Hindlimb muscle (tissue), 1 donor: ENCODE measurements at places on chromosomes 7 and 10.

- DNase-seq: no peak
Observed at GRCh38 chr7:100132126-100132525, 5.4 kb downstream of the MBLAC1 start.

- DNase-seq: no peak
Observed at GRCh38 chr7:47715631-47716068, 133.7 kb upstream of the TNS3 start.

DNA sequence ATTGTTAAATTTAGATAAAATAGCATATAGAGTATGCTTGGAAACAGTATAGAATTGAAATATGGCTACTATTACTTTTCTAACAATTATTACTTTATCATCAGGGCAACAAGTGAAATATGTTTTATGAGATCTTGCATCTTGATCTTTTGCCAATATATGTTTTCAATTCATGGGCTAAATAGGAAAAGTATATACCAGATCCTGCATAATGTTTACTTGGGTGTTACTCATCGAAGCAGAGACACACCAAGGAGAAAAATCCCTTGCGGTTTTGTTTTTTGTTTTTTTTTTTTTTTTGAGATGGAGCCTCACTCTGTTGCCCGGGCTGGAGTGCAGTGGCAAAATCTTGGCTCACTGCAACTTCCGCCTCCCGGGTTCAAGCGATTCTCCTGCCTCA is 541.4 kb downstream of the SUGCT start:
- no peak for DNase-seq

DNA sequence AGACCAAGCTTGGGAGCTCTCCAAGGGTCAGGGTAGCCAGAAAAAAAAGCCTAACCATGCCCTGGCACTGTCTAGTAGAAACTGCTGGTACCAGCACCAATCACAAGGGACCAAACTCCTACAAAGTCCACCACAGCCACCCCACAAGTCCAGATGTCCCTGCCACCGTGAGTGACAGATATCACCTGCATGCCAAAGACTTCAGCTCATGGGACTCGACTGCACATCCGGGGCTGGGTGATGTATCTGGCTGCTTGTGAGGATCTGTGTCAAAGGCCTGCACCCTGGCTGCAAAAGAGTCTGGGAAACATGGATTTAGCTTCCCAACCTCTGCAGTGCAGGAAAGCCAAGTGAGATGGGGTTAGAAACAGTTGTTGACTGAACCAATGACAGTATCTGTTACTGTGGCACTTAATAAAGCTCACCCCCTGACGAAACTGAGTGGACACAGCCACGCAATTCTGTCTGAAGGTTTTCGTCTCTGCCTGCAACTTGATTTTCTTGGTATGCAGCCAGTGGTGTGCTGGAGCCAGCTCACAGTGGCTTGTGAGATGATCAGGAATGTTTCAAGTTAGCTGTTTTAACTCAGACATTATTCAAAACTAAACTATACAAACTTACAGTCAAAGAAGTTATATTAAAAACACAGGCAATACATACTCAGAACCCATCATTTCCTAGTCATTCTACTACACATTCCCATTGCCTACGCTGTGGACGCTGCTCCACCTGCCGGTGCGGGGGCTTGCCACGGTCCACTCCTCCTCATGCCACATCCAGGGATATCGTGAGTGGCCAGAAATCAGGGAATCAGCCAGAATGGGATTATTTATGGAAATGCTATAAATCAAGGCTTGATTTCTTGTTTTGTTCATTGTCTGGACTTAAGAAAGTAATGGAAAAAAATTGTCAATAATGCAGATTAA is 9.2 kb downstream of the ZNF488 start:
- peak; percentile 54 for DNase-seq

DNA sequence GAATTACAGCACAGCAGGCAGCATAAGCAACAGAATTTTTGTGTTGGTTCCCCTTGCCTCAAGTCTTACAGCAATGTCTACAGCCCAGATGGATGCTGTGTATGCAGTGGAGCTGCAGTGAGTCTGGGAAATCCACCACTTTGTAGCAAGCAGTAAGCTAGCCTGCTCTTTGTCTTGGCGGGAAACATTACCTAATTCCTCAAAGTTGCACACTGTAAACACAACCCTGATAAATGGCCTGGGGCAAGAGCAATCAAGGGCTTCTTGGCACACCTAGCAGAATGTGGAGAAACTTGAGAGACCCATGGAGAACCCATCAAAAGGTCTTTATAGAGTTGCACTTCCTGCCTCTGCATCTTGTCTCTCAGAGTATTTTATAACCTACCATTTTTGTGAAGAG is 102.0 kb upstream of the FOXP2 start:
- DNase-seq: no peak

- DNase-seq: no peak
Observed at GRCh38 chr10:97631098-97631497, 2.2 kb downstream of the MORN4 start.

GRCh38 chr7:84855758-84856157 is 331.1 kb downstream of the SEMA3D start:
- no peak for DNase-seq

- no peak for DNase-seq
Observed at GRCh38 chr10:86287966-86288579, 78.5 kb downstream of the GRID1 start.

DNA sequence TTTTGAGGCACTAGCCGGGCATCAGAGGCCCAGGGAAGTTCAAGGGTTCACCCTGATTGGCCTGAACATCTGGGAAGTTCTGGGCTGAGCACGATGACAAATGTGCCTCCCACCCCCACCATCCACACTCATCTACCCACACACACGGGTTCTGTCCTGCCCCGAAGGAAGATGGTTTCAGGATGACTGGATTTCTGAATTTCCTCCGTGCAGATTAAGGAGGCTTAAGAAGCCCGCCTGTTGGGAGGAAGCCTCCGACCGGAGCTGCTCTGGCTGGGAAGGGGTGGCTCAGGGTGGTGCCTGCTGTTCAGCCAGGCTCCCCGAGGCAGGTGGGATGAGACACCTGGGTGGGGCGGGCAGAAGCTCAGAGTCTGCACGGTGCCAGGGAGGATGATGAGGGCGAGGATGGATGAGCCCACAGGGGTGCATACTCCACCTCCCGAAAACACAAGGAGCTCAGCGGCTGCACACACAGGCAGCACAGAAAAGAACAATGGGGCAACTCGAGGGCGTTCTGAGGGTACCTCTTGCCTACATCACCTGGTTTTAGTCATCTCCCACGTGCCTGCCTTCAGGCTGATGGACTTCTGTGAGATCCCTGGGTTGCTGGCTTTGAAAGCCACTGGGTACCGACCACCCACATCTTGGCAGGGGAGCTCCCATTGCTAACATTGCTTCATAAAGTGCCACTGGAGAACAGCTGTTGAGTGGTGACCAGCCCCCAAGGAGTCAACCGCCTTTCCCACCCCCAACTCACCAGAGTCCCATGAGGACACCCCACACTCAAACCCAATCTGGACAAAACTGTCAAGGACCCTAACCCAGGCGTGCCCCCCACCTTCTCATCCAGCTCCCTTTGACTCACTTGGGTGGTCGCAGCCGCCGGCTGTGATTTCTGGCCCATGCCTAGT is 41.2 kb downstream of the CALML3 start:
- no peak for DNase-seq

DNA sequence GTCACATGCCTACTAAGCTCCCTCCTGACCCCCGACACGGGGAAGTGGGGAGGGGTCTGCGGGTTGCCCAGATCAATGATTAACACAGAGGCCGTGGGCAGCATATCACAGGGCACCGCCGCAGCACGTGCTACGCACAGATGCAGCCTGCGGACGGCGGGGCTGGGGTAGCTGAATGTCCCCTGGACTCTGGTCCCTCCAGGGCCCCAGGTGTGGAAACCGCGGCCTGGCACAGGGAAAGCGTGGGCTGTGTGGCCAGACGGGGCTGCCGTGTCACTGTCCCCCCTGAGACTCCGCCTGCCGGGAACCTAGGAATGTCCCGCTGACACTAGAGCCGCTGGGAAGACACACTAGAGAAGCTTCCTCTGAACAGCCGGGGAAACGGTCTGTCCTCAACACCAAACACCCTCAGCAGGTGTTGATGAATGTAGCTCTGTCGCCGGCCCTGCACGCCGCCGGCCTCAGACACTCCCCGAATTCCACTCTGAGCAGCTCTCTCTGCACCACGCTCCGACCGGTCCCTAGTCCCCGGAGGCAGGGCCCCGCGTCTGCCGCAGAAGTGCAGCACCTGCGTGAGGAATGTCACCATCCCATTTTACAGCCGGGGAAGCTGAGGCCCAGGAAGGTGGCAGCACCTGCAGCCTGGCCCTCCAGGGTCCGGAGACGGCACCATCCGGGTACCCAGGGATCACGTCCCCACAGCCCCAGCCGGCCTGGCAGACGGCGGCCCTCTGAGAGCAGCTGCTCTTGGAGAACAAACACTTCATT is 33.4 kb upstream of the PDGFA start:
- no peak for DNase-seq

DNA sequence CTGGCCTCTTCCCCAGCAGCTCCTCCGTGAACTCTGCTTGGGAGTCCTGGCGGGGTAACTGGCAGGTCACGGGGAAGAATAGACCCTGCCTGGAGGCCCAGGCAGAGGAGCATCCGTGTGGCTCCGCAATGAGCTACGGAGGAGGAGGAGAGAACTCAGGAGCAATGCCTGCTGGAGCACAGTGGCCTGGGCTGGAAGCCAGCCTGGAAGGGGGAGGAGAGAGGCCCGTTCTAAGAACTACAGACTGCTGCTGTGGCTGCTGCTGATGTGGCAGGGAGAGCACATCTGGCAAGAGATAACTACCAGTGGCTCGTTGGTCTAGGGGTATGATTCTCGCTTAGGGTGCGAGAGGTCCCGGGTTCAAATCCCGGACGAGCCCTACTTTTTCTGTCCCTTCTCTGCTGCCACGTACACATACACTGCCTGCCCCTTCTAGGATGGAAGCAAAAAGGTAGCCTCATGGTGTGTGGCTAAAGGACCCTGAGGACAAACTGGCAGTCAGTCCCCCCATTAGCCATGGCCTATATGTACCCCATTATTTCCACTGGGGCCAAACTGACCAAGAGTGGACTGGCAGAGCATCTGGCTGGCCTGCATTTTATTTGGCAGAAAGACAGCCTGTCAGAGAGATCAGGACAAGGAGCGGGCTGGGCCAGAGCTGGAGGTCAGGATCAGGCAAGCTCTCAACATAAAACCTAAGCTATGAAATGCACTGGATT is 7.7 kb upstream of the OPN1SW start:
- peak; percentile 90 for DNase-seq

DNA sequence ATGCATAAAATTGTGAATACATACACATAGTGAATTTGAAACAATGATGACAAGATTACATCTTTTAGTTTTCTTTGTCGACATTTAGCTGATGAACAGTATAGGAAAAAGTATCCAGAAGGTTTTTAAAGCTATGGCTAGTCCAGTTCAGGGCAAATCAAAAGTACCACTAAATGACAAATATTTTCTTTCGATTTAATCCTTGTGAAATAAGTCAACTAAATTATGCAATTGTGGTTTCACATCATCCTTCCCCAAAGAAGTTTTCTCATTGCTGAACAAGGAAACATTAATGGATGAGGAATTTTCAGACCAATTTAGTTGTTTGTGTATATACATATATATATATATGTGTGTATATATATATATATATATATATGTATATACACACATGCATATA is 774.0 kb downstream of the DNAJB9 start:
- no peak for DNase-seq

DNA sequence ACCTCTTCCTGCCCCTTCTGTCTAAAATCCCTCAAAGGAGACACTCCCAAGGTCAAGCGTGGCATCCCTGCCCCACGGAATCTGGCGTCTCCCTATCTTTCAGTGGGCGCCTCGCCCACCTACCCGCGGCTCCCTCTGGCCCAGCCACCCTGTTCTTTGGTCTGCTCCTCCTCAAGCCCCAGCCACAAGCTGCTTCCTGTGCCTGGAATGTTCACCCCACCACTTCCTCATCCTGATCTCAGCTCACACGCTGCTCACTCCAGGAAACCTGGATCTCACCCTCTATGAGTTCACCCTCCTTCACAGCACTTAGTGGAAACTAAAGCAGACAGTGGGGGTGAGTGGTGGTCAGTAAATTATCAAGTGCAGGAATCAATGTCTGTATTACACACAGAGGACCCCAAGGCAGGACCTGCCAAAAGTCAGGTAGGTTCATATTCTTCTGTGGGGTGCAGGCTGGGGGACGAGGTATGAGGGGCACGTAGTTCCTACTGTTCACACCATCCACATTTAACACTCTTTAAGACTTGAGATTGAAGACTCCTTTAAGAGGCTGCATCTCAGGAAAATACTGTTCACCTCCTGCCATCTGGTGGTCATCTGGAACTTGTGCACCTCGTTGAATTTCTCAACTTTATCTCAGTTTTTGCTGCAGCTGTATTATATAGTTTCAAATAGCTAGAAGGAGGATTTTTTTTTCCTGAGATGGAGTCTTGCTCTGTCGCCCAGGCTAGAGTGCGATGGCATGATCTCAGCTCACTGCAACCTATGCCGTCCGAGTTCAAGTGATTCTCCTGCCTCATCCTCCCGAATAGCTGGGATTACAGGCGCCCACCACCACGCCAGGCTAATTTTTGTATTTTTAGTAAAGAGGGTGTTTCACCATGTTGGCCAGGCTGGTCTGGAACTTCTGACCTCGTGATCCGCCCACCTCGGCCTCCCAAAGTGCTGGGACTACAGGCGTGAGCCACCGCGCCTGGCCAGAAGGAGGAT is 166.6 kb downstream of the ARHGAP21 start:
- DNase-seq: peak; percentile 72

DNA sequence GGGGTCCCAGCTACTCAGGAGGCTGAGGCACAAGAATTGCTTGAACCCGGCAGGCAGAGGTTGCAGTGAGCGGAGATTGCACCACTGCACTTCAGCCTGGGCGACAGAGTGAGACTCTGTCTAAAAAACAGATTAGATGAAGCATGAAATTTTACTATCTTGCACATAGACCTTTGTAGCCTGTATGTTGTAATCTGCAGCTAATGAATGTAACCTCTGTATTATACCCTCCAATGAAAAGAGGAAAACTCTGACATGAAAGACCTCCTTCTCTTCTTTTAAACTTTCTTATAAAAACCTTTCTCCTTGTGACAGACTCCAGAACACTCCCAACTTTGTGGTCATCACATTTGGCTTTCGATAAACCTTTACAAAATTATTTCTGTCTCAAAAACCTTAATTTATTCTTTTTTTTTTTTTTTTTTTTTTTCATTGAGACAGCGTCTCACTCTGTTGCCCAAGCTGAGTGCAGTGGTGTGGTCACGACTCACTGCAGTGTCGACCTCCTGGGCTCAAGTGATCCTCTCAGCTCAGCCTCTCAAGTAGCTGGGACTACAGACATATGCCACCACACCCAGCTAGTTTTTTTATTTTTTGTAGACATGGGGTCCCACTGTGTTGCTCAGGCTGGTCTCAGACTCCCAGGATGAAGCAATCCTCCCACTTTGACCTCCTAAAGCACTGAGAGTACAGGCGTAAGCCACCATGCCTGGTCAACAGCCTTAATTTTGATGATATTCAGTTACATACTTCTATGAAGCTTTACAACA is 97.4 kb downstream of the SVOPL start:
- no peak for DNase-seq
